CMK (cell line): ENCODE measurements at places on chromosomes 16 and 17.
A peak's percentile ranks its signal among the peaks of the same experiment; 100 is the strongest.

GRCh38 chr16:4641306-4641687, 16.7 kb downstream of the MGRN1 start:
- no peak for DNase-seq

DNA sequence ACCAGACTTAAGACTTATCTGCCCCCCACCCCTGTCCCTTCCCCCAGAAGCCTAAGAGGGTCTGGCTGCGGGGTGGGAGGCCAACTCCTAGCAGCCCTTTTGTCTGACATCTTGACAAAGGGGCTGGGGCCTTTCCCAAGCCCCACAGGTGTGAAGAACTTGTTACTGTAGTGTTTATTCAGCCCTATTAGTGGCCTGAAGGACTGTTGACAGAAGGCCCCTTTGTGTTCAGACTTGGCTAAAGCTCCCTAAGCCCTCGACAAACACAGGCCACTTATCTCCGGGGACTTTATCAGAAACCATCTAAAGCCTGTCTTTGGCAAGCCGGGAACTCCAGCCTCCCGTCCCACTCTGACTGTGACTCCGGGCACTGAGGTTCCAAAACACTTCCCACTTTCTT, 129.8 kb downstream of the NTN1 start:
- DNase-seq: no peak

DNA sequence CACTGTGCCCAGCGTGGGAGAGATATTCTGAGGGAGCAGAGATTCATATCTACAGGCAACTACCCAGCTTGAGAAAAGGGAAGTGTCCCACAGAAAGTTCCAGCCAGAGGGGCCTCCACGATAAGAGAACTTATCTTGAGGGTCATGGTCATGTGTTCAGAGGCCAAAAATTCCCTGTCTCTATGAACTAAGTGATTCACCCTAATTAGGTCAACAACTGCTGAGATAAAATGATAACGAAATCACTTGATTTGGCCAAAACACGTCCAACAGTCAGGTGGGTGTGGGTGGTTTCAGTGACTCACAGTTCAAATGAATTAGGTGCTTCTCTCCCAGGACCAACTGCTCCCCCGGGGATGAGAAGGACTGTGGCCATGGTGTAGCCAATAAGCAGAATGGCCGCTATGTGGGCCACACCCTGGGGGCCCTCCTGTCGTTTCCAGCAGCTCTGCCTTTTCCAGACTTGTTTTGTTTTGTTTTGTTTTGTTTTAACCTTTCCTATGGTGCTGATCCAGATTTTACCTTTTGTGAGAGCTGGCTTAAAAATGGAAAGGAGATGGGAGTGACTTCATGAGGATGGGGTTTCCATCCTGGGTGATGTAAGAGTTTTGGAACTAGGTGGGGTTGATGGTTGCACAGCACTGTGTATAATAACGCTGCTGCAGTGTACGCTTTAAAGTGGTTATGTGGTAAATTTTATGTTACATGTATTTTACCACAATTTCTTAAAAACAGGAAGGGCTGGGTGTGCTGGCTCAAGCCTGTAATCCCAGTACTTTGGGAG, 8.7 kb downstream of the DNAI2 start:
- peak; percentile 53 for DNase-seq

- no peak for DNase-seq
Observed at GRCh38 chr16:79468121-79468552, 132.4 kb downstream of the MAF start.

DNA sequence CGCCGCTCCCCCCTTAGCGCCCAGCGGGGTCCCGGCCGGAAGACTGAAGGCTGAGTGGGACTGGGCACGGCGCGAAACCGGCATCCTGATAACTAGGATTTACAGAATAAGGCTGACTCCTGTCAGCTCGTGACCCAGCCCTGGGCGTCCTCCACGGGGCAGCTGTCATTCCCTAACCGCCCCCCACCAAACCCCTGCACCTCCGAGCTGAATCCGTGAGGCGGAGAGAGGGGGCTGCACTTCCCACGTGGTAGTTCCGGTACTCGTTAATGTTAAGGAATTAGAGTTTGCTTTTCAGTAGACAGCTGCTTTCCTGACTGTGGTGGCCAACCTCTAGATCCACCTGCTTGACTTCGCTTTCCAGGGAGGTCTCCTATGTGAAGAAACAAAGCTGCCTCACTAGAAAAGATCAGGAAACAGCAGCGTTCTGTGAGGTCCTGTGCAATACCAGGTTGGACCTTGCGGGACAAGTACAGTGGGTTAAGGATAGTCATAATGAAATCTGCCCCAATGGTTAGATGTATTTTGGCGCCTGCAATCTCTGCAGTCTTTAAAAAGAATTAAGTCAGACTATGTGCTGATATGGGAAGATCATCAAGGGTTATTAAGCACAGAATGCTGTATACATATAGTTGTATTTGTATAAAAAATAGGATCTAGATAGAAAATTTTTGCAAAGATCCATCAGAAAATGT, 1.1 kb upstream of the WBP2 start:
- DNase-seq: no peak

DNA sequence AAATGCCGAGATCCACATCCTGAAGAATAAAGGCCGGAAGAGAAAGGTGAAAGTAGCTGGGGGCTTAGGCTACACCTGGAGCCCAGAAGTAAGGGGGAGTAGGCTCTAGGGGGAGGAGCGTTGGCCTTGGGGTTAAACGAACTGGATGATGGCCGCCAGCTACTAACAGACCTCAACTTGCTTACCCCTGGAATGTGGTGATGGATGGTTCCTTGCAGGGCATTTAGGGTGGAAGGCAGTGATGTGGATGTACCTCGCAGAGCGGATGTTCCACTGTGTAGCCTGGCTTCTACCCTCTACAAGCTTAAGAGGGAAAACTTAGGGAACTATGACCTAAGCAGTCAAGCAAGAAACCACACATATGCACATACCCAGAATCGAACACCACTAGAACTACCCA, 2.3 kb upstream of the MAZ start:
- no peak for DNase-seq

DNA sequence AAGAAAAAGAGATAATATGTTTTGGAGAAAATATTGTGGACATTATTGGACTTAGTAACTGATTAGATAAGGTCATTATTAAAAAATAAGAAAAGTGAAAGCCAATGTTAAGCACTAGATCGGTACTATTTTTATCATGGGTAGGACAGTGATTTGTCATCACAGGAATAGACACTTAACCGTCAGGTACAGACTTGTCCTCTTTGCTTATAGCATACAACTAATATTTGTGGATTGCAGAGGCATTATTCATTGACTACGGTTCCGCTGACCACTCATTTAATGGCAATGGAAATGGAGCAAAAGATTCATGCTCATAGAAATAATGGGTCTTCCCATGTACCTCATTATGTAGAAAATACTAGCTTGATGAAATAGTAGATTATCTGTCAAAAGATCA, 596.3 kb upstream of the CA10 start:
- DNase-seq: no peak

DNA sequence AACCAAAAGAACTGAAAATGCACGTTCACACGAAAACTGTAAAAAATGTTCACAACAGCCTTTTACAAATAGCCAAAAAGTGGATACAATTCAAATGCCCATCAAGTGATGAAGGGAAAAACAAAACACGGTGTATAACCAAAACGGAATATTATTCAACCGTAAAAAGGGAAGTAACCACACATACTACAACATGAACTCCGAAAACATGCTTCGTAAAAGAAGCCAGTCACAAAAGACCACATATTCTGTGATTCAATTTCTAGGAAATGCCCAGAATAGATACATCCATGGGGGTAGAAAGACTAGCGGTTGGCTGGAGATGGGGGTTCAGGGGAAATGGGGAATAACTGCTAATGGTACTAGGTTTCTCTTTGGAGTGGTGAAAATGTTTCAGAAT, 81.5 kb upstream of the TRAP1 start:
- DNase-seq: no peak

- DNase-seq: no peak
Observed at GRCh38 chr17:16449121-16449570, 33.8 kb downstream of the TRPV2 start.

- no peak for DNase-seq
Observed at GRCh38 chr16:28217326-28217725, 5.6 kb upstream of the XPO6 start.
